Stimulated activated CD4-positive, alpha-beta T cell treated with anti-CD3 and anti-CD28 coated beads, Interleukin-15, amount 100 ng/mL, for 24 hours (primary cell): ENCODE measurements at places on chromosomes 1 and 21.

DNA sequence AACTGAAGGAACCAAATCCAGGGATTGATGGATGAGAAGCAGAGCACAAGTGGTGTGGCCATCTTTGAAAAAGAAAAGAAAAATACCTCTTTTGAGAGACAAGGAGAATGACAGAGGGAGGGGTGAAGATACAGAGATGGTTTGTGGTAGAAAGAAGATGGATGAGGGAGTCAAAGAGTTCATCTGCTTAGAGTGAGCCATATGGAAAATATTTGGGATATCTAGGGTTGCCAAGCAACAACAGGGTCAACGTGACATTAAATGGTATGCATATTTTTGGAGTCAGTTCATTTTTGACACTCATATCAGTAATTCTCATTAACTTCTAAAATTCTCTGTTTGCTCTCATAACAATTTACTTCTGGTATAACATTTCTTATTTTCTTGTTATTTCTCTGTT lies 50.7 kb downstream of the MACF1 start:
- DNase-seq = no peak

GRCh38 chr1:76640092-76640491 lies 227.2 kb upstream of the ST6GALNAC5 start:
- DNase-seq = no peak

DNA sequence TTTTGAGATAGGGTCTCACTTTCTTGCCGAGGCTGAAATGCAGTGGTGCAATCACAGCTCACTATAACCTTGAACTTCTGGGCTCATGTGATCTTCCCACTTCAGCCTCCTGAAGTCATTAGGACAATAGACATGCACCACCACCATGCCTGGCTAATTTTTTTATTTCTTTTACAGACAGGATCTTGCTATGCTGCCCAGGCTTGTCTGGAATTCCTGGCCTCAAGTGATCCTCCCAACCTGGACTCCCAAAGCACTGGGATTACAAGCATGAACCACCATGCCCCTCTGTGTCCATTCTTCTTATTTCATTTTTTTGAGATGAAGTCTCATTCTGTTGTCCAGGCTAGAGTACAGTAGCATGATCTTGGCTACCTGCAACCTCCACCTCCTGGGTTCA lies 12.0 kb upstream of the KLHL20 start:
- DNase-seq = no peak

GRCh38 chr1:1615256-1616044 lies at the start of gene MIB2:
MIB2 (plus strand) TSS chr1:1615500; CDS start chr1:1623453, 7,953 bp downstream.
- DNase-seq = peak; percentile 97

DNA sequence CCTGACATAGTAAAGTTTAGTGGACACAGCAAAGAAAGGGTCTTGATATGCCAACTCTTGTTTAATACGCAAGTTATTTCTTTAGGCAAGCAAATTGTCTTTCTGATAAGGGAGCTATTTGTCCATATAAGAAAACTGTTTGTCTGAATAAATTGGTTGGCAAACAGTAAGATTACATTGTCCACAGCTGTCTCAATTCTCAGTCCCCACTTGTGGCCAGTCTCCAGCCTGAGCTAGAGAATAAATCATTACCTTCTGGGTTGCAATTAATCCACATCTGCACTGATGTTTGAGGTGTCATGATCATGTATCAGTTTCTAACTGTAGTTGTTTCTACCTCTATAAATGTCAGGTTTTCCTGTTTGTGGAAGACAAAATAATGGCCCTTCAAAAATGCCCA lies 60.0 kb upstream of the TNR start:
- DNase-seq = no peak

GRCh38 chr21:46109313-46110221 lies 11.7 kb downstream of the COL6A2 start:
- DNase-seq = no peak

GRCh38 chr1:63847308-63847910 lies 73.6 kb downstream of the ROR1 start:
- DNase-seq = no peak

DNA sequence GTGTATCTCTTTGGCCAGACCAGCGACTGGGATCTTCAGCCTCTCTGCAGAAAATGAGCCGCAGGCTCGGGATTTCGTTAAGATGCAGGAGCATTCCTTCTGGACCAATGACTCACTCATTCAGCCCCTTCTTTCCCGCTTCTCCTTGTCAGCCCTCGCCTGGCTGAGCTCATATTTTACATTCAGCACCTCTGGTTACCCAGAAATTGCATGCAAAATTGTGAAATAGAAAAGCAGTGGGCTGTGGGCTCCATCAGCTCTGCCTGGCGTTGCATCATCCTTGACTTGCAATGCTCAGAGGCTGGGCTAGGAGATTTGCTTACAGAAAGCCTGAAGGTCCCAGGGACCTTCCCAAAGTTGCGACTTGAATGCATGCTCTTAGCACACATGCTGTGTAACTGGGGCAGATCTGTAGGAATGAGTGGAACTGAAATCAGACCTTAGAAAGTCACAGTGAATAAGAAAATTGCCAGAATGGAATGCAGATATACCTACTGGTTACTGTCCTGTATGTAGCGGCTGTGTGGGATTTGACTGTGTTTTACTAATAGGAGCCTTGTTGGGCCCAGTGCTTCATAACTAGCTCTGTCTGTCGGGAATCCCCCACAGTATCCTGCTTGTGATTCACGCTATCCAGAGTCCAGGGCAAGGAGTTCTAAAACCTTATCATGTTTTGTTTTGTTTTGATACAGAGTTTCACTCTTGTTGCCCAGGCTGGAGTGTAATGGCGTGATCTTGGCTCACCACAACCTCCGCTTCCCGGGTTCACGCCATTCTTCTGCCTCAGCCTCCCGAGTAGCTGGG lies 444.8 kb downstream of the KIF26B start:
- DNase-seq = no peak

- DNase-seq = peak; percentile 77
Measured at GRCh38 chr1:33099290-33100118, 18.6 kb downstream of the AZIN2 start.

- no peak for DNase-seq
Measured at GRCh38 chr1:156895455-156895812, 1.9 kb downstream of the PEAR1 start.
